B cell (primary cell): ENCODE measurements at places on chromosomes 7 and 10. TPM values are rescaled to one million over a fixed set of nuclear protein-coding genes. Genes with fewer than 3 reads are reported as not detected.

CNPY1 gene
- total RNA-seq = not detected in 2 replicates

ACSM6 gene
- not detected in 2 replicates for total RNA-seq

HMX2 gene
- not detected in 2 replicates for total RNA-seq

UNC5B gene
- not detected in 2 replicates for total RNA-seq

PDE1C gene
- total RNA-seq = 0.52 TPM in 1 of 2 replicates, not detected in the other

SH2B2 gene
- 41.2 and 47.7 TPM in 2 replicates for total RNA-seq

DNA sequence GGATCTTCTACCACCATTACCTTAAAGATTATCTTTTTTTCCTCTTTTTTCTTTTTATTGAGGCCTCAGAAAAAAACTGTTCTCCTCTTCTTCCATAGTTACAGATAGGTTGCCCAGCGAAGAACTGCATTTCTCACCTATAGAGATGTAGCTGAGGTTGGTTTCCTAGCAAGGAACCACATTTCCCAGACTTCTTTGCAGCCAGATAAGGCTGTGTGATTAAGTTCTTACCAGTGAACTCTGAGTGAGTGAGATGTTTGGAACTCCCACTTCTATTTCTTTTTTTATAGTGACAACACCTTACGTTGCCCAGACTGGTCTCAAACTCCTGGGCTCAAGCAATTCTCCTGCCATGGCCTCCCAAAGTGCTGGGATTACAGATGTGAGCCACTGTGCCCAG is 5.9 kb upstream of the MCMBP start:
- no peak overlapping the region for H3K27ac ChIP-seq
- H3K36me3 ChIP-seq = no peaks in the 10 kb centered on the region
- H3K4me3 ChIP-seq = no peak overlapping the region
- DNase-seq = no peak

- no peak for DNase-seq
- H3K4me3 ChIP-seq = no peak overlapping the region
- no peak overlapping the region for H3K27ac ChIP-seq
- no peaks in the 10 kb centered on the region for H3K36me3 ChIP-seq
Measured at GRCh38 chr10:104796823-104797222, 155.7 kb downstream of the SORCS3 start.

- H3K27me3 ChIP-seq = no peaks in the 10 kb centered on the region
- no peak overlapping the region for H3K27ac ChIP-seq
Measured at GRCh38 chr7:121262221-121262620, 66.6 kb upstream of the WNT16 start.

GRCh38 chr10:61953183-61953582 is 51.7 kb downstream of the ARID5B start:
- H3K36me3 ChIP-seq = no peaks in the 10 kb centered on the region
- H3K27ac ChIP-seq = no peak overlapping the region
- peaks cover 39% of the 10 kb centered on the region for H3K4me1 ChIP-seq
- H3K27me3 ChIP-seq = no peaks in the 10 kb centered on the region

- no peaks in the 10 kb centered on the region for H3K36me3 ChIP-seq
- no peak overlapping the region for H3K27ac ChIP-seq
- no peak overlapping the region for H3K4me3 ChIP-seq
- H3K27me3 ChIP-seq = no peaks in the 10 kb centered on the region
- no peaks in the 10 kb centered on the region for H3K4me1 ChIP-seq
Measured at GRCh38 chr7:102008535-102009262, 191.3 kb downstream of the CUX1 start.

DNA sequence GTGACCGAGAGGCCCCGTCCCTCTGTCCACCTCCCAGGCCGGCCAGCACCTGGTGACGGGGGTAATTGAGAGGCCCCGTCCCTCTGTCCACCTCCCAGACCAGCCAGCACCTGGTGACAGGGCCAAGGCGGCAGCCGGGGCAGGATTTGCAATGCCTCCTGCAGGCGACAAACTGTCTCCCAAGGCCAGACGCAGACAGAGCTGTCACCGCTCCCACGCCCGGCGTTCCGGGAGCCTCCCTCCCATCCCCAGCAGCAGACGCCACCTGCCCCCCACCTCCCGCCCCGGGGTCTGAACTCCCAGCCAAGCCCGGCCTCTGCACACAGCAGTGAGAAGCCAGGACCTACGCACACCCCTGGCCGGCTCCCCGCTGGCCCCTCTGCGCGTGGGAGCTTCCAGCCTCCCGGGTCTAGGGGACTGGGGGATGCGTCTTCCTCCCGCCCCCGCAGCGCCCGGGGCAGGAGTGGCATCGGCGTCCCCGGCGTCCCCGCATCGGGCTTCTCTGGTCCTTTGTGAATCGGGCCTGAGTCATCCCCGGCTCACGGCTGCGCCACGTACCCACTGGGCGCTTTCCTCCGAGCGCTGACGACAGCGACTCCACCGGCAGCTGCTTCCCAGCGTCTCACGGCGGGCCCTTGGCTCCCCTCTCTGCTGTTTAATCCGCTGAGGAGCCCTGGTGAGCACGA is 95.1 kb upstream of the DIP2C start:
- no peak for DNase-seq
- peaks cover 8% of the 10 kb centered on the region for H3K4me1 ChIP-seq
- no peaks in the 10 kb centered on the region for H3K27me3 ChIP-seq
- H3K36me3 ChIP-seq = no peaks in the 10 kb centered on the region
- no peak overlapping the region for H3K4me3 ChIP-seq
- H3K27ac ChIP-seq = no peak overlapping the region

GRCh38 chr7:107370816-107371215 is 99.0 kb upstream of the GPR22 start:
- H3K36me3 ChIP-seq = peaks cover 4% of the 10 kb centered on the region
- no peak overlapping the region for H3K27ac ChIP-seq
- H3K4me1 ChIP-seq = no peaks in the 10 kb centered on the region
- H3K27me3 ChIP-seq = no peaks in the 10 kb centered on the region

DNA sequence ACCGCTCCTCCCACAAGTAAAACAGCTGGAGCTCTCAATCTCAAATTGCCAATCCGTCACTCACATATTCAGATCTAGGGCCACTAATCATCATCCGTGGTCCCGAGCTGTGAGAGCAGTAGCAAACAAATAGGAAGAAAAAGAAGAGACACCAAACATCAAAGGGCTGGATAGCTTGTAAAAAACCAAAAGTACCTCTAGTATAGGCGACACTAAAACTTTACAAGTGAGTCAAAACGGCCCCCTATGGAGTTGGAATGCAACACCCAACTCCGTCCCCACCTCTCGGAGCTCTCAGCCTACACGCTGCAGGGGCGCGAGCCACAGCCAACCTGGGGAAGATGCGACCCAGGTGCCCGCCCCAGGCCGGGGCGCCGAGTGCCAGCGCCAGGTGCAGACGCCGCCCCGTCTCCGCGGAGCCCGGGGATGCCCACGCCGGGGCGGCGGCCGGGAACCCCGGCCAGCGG is 581 bp downstream of the FAM3C start:
- H3K4me1 ChIP-seq = peaks cover 38% of the 10 kb centered on the region
- H3K4me3 ChIP-seq = peak overlapping the region; percentile 65
- H3K27me3 ChIP-seq = no peaks in the 10 kb centered on the region
- H3K36me3 ChIP-seq = peaks cover 16% of the 10 kb centered on the region
- no peak for DNase-seq

- no peak overlapping the region for H3K4me3 ChIP-seq
- H3K36me3 ChIP-seq = no peaks in the 10 kb centered on the region
- H3K27me3 ChIP-seq = no peaks in the 10 kb centered on the region
- no peak for DNase-seq
- no peak overlapping the region for H3K27ac ChIP-seq
Measured at GRCh38 chr10:9926881-9927280, 1090.8 kb upstream of the CELF2 start.

GRCh38 chr10:46255801-46256747 is 30.7 kb upstream of the ANTXRL start:
- no peak overlapping the region for H3K4me3 ChIP-seq
- no peak overlapping the region for H3K27ac ChIP-seq
- H3K27me3 ChIP-seq = no peaks in the 10 kb centered on the region
- H3K36me3 ChIP-seq = no peaks in the 10 kb centered on the region
- DNase-seq = peak; percentile 41

- no peaks in the 10 kb centered on the region for H3K36me3 ChIP-seq
- H3K27ac ChIP-seq = no peak overlapping the region
- no peak overlapping the region for H3K4me3 ChIP-seq
- no peak for DNase-seq
- no peaks in the 10 kb centered on the region for H3K27me3 ChIP-seq
- no peaks in the 10 kb centered on the region for H3K4me1 ChIP-seq
Measured at GRCh38 chr7:152072421-152072820, 46.9 kb downstream of the GALNT11 start.

DNA sequence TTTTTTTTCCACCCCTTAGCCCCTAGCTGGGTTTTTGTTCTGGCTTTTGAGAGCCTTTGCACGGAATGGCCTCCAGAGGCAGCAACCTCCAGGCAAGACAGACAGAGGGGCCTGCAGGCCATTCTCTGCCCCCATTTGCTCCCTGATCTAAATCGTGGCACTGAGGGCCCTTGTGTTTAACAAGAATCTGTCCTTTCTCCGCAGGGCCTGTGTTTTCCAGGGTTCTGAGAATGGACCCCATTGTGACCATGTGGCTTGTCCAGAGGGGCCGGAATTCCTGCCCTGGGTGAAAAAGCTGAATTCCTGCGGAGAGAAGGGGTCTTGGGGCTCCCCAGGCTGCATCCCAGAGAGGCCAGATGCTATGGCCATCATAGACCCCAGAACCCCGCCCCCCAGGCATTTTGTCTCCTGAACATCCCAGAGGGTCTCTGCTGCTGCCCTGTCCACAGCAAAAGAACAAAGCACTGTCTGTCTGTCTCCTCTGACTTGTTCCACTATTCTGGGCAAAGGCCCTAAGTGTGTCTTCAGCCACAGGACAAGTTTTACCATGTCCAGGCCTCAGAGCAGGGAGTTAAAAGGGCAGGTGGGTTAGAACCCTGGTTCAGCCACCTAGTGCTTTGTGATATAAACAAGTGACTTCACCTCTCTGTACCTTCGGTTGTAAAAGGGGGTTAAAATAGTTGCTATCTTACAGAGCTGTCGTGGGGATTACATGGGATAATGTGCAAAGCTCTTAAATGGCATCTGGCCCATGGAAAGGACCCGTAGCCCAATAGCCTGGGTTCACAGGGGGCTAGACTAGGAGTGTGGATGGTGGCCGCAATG is 155.6 kb downstream of the SH3PXD2A start:
- peaks cover 21% of the 10 kb centered on the region for H3K4me1 ChIP-seq
- no peaks in the 10 kb centered on the region for H3K36me3 ChIP-seq
- no peak for DNase-seq
- H3K27ac ChIP-seq = no peak overlapping the region
- no peak overlapping the region for H3K4me3 ChIP-seq
- no peaks in the 10 kb centered on the region for H3K27me3 ChIP-seq

DNA sequence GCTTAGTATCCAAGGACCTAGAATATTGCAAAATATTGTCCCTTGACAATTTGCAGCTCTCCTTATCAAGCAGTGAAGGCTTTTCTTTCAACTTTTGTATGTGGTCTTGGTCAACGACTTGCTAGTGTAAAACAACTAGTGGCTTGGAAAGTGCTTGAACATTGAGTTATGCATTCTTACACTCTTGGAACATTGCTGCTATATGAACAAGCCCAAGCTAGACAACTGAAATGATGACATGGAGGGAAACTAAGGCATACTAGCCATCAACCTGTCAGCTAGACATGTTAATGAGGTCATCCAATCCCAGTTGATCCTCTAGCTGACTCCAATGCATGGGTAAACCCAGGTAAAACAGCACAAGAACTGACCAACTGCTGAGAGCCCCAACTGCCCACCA is 12.7 kb upstream of the DMTF1 start:
- H3K27ac ChIP-seq = no peak overlapping the region
- H3K4me1 ChIP-seq = peaks cover 9% of the 10 kb centered on the region
- no peak for DNase-seq
- no peaks in the 10 kb centered on the region for H3K36me3 ChIP-seq
- no peaks in the 10 kb centered on the region for H3K27me3 ChIP-seq

GRCh38 chr7:11006291-11006690 is 32.6 kb downstream of the PHF14 start:
- H3K36me3 ChIP-seq = peaks cover 4% of the 10 kb centered on the region
- H3K27ac ChIP-seq = no peak overlapping the region
- no peaks in the 10 kb centered on the region for H3K4me1 ChIP-seq
- no peaks in the 10 kb centered on the region for H3K27me3 ChIP-seq

DNA sequence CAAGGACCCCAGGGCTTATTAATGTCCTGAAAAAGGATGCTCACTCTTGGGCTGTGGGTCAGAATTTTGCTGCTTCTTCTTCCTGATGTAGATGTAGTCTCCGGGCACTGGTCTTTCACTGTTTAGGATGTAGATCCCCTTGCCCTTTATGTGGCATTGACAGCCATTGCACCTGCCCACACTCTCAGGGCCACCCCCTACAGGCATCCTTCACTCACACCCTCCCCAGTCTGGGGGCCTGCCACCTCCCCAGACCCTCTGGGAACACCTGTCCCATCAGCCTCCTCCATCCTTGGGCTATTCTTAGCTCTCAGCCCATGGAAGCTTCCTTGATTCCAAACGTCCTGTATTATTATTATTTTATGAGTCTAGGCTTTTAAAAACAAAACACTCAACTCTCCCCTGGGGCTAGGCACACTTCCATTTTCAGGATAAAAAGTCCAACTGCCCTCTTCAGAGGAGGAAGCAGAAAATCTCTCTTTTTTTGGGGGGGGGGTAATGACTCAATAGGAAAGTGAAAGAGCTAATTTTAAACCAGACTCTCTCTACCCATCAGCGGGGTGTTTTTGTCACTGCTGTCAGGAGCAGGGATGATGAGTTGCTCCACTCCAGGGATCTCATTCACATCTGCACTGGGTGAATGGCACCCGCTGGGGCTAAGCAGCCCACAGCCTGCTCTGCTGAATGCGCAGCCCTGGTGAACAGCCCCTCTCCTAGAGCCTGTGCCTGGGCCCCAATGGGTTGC is 11.5 kb upstream of the KLRG2 start:
- no peaks in the 10 kb centered on the region for H3K27me3 ChIP-seq
- H3K4me1 ChIP-seq = peaks cover 20% of the 10 kb centered on the region
- H3K27ac ChIP-seq = no peak overlapping the region
- DNase-seq = peak; percentile 42

DNA sequence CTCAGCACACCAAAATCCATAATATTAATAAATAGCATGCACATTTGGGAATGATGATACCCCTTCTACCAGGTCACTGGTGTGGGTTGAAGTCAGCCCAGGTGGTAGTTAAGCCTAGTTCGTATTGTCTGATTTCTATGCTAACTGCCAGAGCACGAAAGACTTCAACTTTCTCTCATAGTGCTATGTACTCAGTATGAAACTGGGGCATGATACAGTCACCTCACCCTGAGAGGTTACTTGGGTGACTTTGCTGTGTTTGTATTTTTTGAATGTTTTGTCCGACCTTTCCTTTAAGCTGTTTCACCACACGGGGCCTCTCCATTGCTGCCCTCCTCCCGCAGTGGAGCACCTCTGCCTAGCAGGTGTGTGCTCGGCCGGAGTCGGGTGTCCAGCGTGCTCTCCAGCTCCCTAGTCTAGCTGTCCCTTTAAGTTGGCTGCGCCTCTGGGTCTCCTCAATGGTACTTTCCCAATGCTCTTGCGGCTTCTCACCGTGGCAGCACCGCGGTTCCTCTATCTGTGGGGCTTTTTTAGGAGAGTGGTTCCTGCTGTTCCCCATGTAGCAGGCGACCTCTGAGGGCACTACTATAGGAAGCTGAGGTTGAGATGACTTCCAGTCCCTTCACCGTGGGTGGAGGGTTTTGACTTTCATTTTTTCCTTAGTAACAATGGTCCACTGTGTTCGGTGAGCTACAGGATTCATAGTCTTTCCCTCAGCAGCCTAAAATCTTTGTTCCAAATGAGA is 524.0 kb upstream of the PFKP start:
- H3K4me3 ChIP-seq = no peak overlapping the region
- no peak overlapping the region for H3K27ac ChIP-seq
- no peaks in the 10 kb centered on the region for H3K27me3 ChIP-seq
- no peaks in the 10 kb centered on the region for H3K4me1 ChIP-seq
- DNase-seq = no peak

GRCh38 chr7:64555046-64555445 is 7.8 kb downstream of the ZNF680 start:
- no peak overlapping the region for H3K4me3 ChIP-seq
- H3K27me3 ChIP-seq = no peaks in the 10 kb centered on the region
- no peak for DNase-seq
- H3K4me1 ChIP-seq = no peaks in the 10 kb centered on the region
- no peak overlapping the region for H3K27ac ChIP-seq
